ENCODE measurements at places on chromosomes 6 and 20.

- no peak for DNase-seq
These were observed 73.6 kb upstream of the RNF146 start for GRCh38 chr6:127192911-127193541.

- no peak for DNase-seq
These were observed 203.0 kb upstream of the TBX18 start for GRCh38 chr6:84967389-84967788.

DNA sequence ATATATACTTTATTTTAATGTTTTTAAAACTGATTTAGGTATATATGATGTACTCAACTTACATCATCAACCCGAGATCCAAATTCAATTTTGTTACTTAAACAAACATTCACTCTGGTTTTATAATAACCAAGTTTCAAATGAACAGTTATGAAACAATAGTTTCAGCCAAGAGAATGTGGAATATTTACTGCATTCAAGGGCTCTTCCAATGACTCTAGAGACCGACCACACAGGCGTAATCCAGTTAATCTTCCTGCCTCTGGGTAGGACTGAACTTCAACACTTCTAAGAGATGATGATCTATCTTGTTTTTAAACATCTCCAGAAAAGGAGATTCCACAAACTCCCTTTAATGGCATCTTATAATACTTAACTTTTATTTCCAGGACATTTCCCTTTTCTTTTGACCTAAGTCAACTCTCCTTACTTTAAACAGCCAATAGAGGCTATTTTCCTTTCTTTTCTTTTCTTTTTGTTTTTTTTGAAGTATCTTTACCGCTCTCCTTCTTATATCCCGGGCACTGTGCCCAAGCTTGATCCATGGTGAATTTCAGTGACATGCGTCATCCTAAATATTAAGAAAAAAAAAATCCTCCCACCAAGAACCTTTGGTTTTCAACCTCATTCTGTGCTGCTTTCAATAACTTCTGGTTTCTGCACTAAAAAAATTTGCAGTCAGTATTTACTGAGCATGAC is 110.1 kb downstream of the KIF13A start:
- DNase-seq: no peak

- no peak for DNase-seq
These were observed 77.2 kb downstream of the GPR6 start for GRCh38 chr6:110055387-110055735.

- DNase-seq: no peak
These were observed 12.1 kb downstream of the FOXS1 start for GRCh38 chr20:31833130-31833930.

GRCh38 chr6:163455552-163455951 is 41.0 kb downstream of the QKI start:
- DNase-seq: no peak

GRCh38 chr20:18388860-18389259 is 78.0 kb downstream of the DZANK1 start:
- no peak for DNase-seq

GRCh38 chr20:32149566-32150170 is 40.2 kb downstream of the TM9SF4 start:
- DNase-seq: no peak

DNA sequence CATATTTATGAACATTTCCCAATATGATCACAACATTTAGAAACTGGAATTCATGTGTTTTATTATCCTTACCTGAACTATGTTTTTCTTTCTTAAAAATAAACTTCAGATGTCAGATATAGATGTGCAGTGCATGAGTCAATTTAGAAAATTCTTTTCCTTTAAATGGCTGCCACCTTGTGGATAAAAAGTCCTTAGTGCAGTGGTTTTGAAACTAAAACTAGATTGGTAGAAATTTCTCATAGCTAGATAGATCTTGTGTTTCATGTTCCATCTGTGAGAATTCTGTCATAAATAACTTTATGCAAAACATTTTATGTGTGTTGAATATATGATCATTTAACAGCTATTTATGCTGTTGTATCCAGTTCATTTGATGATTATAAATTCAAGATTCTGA is 134.9 kb downstream of the KLHL32 start:
- DNase-seq: no peak

DNA sequence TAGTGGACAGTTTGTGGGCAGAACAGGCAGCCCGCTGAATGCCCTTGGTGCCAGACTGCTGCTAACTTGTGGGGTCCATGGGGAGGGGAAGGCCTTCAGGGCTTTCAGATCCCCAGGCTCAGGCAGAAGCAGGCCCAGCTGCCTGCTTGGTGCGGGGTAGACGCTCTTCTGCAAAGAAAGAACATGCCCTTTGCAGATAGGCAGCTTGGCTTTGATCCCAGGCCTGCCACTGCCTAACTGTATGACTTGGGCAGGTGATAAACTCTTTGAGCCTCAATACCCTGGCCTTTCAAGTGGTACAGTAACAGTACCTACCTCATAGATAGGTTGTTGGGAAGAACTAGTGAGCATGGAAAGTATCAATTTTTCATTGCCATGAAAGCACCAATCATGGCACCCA is 28.4 kb downstream of the CHMP4B start:
- no peak for DNase-seq

- no peak for DNase-seq
These were observed 11.9 kb downstream of the SYNE1 start for GRCh38 chr6:152625213-152625612.

All from putamen (tissue), 1 donor.